A375 (cell line): ENCODE measurements at places on chromosomes 16 and 17. TPM values are rescaled to one million over a fixed set of nuclear protein-coding genes. Genes with fewer than 3 reads are reported as not detected.

Gene SLX1B
- 20.0 and 33.5 TPM in 2 replicates for total RNA-seq

Gene FOXJ1
- total RNA-seq = 0.19 TPM in 1 of 2 replicates, not detected in the other

Gene CA7
- not detected in 2 replicates for total RNA-seq

Gene MIS12
- 19.2 and 21.9 TPM in 2 replicates for total RNA-seq

Gene KRTAP9-3
- not detected in 2 replicates for total RNA-seq

Gene SLC16A6
- 0.79 and 0.93 TPM in 2 replicates for total RNA-seq

Gene CTRB1
- not detected in 2 replicates for total RNA-seq
